ENCODE measurements at places on chromosomes 2 and 18. TPM values are rescaled to one million over a fixed set of nuclear protein-coding genes. Genes with fewer than 3 reads are reported as not detected.

DNA sequence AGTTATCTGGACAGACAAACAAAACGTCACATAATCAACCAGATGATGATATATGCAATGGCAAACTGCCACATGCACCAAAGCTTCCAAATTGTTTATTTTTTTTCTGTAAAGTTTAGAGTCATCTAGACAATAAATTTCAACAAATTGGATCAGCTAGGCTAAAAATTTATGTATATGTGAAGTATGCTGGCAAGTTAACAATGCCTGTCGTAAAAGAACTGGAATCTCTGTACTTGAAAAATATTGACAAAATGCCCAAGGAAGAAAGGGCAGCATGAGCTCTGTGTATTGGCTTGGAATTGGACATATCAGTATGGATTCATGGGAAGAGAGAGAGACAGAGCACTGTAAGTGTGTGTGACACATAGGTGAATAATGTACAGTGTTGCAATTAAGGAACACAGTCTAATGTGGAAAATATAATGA, 309.8 kb downstream of the ERBB4 start:
- DNase-seq = no peak

DNA sequence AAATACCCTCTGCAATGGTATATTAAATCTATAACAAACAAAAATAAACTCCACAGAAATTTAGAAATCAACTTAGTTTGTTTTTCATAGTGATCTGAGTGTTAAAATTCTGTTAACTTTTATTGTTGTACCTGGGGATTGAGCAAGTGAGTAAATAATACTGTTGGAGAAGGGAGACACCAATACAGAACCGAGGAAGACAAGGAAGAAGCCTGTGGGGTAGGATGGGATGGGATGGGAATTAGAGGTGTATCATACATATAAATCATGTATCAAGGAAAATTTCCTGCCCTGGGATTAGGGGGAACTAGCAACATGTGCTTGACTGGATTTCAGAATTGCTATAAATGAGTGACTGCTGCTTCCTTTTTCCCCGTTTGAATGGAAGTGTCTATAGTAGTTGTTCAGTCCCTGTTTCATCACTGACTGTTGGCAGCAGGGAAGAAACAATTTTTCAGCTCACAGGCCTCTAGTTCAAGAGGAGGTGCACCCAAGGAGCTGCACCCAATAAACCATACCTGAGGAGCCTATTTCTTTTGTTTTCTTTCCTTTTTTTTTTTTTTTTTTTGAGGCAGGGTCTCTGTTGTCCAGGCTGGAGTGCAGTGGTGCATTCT, 53.1 kb downstream of the SP110 start:
- no peak for DNase-seq

DNA sequence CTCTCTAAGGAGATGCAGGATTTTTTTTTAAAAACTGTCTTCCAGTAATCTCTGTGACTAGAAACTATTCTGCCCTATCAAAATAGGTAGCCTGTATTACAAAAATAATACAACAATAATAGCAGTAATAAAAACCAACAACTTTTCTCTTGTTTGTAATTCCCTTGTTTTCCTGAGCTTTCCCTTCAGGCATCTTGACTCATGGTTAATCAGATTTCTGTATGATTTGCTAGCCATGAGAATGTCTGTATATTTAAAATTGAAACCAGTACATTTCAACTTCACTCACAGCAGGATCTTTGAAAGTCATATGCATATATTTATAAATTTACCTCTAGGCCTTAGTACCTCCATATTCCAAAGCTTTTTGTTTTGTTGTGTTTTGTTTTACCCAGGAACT, 38.2 kb downstream of the SLC4A10 start:
- DNase-seq = no peak

GRCh38 chr2:120571015-120571728, 164.5 kb upstream of the GLI2 start:
- DNase-seq = no peak

DNA sequence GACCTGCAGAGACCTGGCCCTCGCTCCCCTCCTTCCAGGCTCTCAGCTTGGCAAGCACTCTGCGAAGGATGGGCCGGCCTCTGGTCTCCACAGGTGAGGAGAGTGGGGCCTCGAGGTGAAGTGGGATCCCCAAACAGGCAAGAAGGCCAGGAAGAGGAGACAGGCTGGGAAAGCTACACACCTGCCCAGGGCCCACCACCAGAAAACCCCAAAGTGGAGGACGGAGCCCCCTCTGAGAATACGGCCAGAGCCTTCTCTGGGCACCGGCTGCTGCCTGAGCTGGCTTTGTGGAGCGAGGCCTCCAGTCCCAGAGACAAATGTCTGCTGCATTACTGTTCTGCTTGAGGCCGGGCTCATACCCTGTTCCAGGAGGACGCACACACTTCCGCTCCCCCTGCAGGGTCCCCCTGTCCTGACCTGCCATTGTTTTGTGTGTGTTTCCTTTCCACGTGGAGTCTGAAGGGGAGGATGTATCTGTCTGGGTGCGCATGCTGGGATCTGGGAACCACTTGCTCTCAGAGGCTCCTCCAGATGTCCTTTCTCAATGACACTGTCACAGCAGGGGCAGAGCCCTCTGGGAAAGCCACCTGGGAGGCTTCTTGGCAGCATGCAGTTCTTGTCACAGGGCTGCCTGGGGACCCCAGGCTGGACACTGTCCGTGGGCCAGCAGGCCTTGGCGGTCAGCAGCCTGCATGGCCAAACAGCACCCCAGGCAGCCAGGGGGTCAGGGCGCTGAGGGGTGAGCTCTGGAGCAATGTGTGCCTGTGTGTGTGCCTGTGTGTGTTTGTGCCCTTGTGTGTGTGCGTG, 20.8 kb downstream of the KCNF1 start:
- DNase-seq = no peak

- no peak for DNase-seq
Observed at GRCh38 chr2:31413862-31414550, 536 bp downstream of the XDH start.

GRCh38 chr2:101197814-101198213, 46.6 kb upstream of the TBC1D8 start:
- DNase-seq = no peak

- DNase-seq = no peak
Observed at GRCh38 chr18:31171144-31171839, 8.6 kb upstream of the DSC1 start.

GRCh38 chr2:219482674-219483405, 15.9 kb upstream of the GMPPA start:
- no peak for DNase-seq

DNA sequence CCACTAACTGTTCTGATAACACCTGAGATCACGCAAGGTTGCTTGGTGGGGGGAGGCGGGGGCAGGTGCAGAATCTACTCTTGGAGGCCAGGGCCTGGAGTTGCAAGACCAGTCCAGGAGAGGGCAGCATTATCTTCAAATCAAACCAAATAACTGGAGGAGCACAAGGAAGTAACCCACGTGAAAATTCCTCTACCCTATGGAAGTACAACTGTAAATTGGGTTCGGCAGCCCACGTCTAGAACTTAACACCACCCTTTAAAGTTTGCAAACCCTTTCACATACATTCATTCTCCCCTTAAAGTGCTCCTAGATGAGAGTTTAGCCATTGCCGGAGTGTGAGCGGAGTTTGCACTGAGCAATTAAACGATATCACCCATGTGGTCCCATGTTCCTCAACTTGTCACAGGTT, 19.6 kb upstream of the CXCR1 start:
- DNase-seq = peak; percentile 22

DNA sequence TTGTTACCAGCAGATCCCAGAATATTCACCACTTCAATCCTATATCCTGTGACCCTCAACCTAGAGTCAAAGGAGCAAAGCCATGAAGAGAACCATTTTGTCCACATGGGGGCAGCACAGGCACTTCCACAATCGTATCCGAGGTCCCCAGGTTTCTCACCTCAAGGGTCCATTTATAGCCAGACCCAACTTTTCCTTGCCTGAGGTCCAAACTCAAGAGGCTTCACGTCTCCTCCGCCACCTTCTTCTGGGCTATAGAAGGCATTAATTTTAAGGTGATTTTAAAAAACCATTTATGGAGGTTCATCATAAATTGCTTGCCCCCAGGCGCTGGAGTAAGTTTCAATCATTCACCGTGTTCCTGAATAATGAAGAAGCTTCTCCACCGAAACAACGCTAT, 111.6 kb upstream of the NABP1 start:
- DNase-seq = no peak

GRCh38 chr2:86260978-86261377, 61.7 kb downstream of the MRPL35 start:
- no peak for DNase-seq

DNA sequence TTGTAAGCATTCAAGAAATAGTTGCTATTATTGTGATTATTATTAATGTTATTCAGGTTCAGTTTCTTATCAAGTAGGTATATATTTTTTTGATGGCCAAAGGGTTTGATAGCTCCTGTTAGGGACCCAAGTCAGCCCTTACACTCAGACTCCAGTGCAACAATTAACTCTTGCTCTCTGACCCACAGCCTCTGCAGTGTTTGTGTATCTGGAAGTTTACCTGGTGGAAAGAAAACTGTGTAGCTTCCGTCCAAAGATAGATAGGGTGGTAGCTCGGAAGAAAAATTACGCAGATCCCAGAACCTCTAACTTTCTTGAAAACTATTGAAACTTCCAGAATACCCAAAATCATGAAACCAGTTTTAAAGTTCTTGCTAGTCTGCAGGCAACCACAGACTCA, 58.6 kb upstream of the IGFBP2 start:
- no peak for DNase-seq

DNA sequence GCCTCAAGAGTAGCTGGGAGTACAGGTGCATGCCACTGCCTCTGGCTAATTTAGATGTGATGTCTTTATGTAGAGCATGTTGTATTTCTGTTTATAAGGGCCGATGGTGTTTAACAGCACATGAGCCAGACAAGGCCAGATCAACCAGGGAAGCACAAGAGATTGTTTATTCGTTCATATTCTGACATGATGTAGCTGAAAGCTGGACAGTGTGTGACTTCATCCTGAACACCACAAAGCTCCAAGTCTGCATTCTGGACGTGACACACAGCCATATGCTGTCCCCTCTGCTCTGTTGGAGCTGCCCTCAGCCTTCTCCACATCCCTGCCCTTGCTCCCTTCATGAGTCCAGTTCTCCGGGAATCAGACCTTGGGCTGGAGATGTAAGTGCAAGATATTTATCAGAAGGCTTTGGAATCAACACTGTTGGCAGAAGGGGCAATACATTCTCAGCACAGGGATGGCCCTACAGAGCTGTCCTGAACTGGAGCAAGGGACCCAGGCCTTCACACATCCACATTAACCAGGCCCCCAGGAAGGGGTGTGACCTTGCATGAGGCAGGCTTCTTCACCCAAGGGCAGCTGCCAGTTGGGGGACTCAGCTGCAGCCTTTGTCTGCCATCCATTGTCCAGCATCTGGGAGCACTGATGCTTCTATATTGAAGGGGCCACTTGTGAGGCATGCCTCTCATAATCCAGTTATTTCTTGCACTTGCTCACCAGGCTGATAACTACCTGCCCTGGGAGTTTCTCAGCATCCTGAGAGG, 38.5 kb downstream of the EDAR start:
- DNase-seq = no peak

DNA sequence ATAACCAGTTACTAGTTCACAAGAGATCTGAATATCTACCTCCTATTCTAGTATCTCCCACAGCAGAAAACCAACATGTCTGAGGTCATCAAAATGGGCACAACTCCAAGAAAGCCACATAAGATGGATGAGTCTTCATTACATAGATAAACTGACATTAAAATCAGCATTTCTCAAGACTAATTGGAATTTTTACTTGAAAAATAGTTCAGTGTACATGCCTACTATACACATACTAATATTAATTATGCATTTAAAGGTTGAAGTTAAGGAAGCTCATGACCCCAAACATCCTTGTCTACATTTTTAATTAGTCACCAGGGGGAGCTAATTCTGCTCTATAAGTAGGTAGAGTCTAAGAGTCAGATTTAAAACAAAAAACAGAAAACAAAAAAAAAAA, 41.9 kb downstream of the ZNF521 start:
- peak; percentile 27 for DNase-seq

- no peak for DNase-seq
Observed at GRCh38 chr2:237492137-237492890, 5.3 kb downstream of the MLPH start.

DNA sequence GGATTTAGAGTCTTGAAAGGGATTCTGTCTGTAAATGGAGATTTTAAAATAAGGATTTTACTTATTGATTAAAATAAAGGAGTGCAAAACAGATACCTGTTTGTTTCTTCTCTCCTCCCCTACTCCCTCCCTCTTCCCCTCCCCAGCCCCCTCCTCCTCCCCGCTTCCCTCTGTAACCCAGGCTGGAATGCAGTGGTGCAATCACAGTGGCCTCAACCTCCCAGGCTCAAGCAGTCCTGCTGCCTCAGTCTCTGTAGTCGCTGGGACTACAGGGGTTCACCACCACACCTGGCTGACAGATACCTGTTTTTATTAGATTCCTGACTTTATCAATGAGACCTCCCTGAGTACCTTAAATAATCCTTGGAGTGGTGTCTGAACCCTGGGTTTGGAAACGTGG, 57.1 kb downstream of the OXER1 start:
- DNase-seq = no peak

GRCh38 chr2:224594840-224595239, 9.7 kb upstream of the CUL3 start:
- no peak for DNase-seq

- no peak for DNase-seq
Observed at GRCh38 chr2:25402477-25402876, 60.8 kb upstream of the DNMT3A start.

DNA sequence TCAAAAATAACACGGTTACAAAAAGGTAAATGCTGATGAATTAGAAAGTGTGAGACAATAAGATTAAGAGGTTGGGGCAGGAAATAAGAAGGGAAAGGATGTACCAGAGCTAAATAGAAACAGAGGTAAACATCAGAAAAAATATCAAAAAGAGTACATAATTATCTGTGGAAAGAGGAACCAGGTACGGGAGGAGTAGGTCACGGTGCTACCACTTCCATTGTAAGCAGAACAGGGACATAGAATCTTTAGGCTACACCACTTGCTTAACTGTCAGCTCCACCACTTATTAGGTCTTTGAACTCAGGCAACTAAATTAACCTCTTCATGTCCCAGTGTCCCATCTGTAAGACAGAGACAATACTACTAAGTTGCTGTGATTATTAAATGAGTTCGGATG, 350.3 kb downstream of the LRATD1 start:
- no peak for DNase-seq

GRCh38 chr2:98372121-98372520, 25.9 kb downstream of the CNGA3 start:
- no peak for DNase-seq

GRCh38 chr18:75159646-75160356, 49.1 kb downstream of the PTGR3 start:
- DNase-seq = no peak

The C1GALT1C1L gene
- 1.1 TPM for total RNA-seq

The PRKAG3 gene
- total RNA-seq = not detected

The SEMA4F gene
- total RNA-seq = 13.8 TPM

The ETAA1 gene
- total RNA-seq = 13.7 TPM

The MYCN gene
- total RNA-seq = 0.51 TPM

The G6PC2 gene
- not detected for total RNA-seq

The TNFAIP6 gene
- not detected for total RNA-seq

The SLC20A1 gene
- 60.1 TPM for total RNA-seq

The CFC1 gene
- not detected for total RNA-seq

The DNAJC5G gene
- total RNA-seq = not detected

The RRM2 gene
- 214 TPM for total RNA-seq

The RFX8 gene
- total RNA-seq = not detected
